Inflammatory macrophage treated with lipopolysaccharide for 4 hours (primary cell): ENCODE measurements at places on chromosomes 2 and 18.

DNA sequence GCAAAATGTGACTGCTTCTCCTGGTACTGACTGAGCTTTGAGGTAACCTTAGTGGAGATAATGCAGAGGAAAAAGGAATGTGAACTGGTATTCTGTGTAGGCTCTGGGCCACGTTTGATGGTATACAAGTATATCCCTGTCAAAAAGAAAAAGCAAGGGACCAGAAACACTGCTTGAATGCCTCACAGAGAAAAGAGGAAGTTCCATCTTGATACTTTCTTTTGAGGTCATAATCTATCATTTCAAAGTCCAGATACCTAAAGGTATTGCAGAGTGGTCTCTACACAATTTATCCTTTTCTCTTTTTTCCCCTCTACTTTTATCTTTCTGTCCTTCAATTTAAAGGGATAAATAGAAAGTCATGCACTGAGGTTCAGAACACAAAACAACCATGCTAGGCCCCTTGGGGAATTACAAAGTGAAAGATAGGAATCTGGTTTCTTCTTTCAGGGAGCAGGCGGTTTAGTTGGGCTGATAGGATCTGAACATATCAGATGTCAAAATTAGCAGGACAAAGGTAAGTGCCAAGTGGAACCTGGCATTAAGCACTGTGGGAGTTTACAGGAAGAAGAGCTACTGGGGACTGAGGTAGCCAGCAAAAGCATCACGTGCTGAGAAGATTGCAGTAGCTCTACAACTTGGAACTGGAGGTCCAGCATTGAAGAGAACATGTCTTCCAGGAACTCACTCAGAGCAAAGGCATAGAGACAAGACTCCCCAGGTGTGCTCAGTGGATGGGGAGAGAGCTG lies 121.2 kb downstream of the LYPD6 start:
- no peak for DNase-seq

- no peak for DNase-seq
These were observed 145.9 kb downstream of the DLGAP1 start for GRCh38 chr18:4309227-4309626.

- DNase-seq = peak; percentile 42
These were observed 111.9 kb downstream of the AP1S3 start for GRCh38 chr2:223725494-223725893.

GRCh38 chr2:6637330-6637729 lies 228.4 kb downstream of the CMPK2 start:
- DNase-seq = no peak

GRCh38 chr18:57802213-57803102 lies 657 bp downstream of the ATP8B1 start:
- DNase-seq = no peak

DNA sequence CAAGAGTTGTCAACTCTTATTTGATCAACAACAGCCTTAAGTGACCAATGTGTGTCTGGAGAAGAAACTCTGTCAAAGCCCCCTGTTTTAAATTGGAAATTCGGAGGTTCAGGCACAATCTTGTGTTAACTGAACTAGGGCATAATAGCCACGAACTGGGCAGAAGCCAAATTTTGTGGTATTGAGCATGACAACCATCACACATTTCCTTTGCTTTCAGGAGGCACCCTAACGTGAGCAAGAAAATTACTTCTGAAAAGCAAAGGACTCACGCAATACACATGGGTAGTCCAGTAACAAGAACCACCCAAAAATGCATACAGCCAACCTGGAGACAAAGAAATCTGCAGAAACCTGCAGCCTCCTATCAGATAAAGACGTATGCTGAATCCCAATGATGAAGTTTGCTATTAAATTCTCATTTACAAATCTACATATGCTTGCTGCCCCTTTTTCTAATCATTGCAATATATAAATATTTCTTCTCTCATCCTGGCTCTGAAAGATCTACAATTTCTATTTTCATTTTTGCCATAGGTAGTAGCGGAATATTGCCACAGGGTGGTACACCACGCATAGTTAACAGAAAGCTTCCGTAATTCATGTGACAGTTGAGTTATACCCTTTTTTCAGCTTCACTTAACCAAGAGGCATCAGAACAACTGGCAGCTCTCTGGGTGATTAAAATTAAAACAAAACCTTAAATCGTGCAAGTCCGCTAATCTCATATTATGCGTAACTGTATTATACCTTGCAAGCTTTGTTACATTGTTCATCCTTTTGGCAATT lies 495.8 kb downstream of the NRXN1 start:
- DNase-seq = peak; percentile 13

- DNase-seq = peak; percentile 88
These were observed 59.8 kb upstream of the SLC8A1 start for GRCh38 chr2:40511661-40512213.

- no peak for DNase-seq
These were observed 33.9 kb upstream of the GORASP2 start for GRCh38 chr2:170895023-170895757.

- DNase-seq = peak; percentile 98
These were observed 50.2 kb downstream of the TEX44 start for GRCh38 chr2:231642631-231643494.

GRCh38 chr2:56287974-56288373 lies 104.2 kb downstream of the CCDC85A start:
- no peak for DNase-seq

DNA sequence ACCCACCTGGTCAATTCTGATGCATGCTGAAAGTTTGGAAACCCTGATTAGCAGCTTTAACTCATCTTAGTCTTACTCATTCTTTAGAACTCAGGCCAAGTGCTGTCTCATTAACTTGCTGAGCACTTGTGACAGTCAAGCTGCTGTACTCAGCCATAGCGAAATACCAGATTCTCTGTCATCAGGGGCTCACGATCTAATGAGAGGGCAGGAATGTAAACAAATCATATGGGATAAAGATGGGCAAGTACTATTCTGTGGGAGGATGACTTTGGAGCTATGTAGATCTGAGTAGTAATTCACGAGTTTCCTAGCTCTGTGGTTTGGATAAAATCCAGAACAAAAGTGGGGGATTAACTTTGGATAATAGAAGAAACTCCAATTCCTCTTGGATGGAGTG lies 376.6 kb downstream of the HRH4 start:
- no peak for DNase-seq

DNA sequence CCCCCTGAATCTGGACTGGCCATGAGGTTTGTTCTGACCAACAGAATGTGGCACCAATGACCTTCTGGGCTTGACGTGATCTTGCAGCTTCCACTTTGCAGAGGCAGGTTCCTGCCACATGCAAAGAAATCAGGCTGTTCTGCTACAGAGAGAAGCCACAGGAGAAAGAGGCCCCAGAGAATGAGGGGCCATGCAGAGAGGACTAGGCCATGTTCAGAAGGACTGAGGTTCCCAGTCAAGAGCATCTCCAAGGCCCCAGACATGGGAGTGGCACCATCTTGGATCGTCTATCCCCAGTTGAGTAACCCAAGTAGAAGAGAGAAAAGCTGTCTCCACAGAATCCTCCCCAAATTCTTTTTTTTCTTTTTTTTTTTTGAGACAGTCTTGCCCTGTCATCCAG lies 131.1 kb downstream of the ZBTB7C start:
- no peak for DNase-seq

- DNase-seq = peak; percentile 30
These were observed 620 bp downstream of the NGEF start for GRCh38 chr2:233012301-233012971.

GRCh38 chr2:71813807-71814470 lies 333.7 kb downstream of the CYP26B1 start:
- DNase-seq = no peak

DNA sequence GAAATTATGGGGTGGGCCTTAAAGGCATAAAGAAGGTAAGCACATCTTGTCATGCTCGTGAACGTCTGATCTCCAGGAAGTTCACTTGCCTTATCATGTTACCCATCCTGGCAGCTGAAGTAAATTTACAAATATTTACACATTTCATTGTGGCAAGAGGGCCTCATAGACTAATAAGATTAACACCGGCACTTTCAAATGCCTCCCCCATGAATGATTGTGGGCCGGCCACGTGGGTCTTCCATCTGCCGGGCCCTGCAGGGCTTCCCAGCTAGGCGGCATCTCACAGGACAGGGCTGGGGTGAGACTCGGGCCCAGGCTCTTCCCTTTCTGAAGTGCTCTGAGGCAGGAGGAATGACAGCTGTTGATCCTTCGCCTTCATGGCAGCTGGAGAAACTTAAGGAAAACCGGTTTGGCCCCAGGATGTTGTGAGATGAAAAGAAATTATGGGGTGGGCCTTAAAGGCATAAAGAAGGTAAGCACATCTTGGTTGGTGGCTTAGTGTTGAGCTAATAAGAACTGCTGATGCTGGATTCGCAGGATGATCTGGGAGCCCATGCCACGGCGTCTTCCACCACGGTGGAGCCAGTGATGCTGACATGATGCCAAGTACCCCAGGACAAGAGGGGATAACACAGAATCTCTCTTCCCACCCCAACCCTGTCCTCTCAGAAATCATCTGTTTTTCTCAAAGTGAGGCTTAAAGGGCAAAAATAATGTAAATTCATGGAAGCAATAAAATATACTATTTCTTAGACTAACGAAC lies 176.3 kb downstream of the SEPTIN10 start:
- DNase-seq = no peak

- DNase-seq = no peak
These were observed 207.8 kb downstream of the ACKR3 start for GRCh38 chr2:236777408-236777807.

DNA sequence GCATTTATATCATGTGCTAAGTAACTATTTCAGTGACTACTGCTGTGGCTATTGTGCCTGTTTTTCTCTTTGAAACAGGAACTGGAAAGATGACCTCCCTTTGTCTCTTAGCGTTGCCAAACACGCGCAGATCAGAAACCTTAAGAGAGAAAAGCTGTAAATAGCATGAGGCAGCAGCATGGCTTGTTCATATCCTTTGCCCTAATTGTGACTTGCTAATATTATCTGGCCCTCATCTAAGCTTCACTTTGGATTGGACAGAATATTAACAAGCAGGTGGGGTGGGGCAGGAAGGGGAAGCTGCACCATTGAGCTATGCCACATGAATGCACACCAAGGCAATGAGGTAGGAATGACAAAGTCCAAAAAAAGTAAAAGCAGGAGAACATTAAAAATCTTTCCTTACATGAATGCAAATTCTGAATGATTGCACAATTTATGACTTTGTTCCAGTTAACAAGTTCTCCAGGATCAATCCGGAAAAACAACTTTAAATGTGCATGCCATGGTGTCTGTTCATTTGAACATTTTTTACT lies 128.4 kb downstream of the IRS1 start:
- no peak for DNase-seq

DNA sequence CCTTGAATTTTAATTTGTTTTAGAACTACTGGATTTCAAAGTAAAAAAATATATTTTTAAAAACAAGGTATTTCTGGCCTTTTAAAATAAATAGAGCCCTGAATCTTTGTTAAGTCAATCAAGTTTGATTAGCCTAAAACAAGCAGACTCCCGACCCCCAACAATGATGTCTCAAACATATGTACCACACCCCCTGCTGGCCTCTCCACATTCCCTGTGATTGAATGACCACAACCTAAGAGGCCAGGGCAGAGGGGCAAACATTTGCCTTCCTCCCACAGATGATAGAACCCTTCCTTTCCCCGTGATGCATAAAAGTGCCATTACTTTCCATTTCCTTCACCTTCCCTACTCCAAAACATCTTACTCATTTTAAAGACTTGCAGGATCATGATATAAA lies 130.9 kb downstream of the STK39 start:
- DNase-seq = no peak

- DNase-seq = no peak
These were observed 1.1 kb upstream of the ERMN start for GRCh38 chr2:157326698-157327097.

GRCh38 chr2:158312981-158313380 lies 143.6 kb downstream of the CCDC148 start:
- peak; percentile 61 for DNase-seq

GRCh38 chr18:13231151-13231550 lies 12.6 kb downstream of the LDLRAD4 start:
- no peak for DNase-seq

DNA sequence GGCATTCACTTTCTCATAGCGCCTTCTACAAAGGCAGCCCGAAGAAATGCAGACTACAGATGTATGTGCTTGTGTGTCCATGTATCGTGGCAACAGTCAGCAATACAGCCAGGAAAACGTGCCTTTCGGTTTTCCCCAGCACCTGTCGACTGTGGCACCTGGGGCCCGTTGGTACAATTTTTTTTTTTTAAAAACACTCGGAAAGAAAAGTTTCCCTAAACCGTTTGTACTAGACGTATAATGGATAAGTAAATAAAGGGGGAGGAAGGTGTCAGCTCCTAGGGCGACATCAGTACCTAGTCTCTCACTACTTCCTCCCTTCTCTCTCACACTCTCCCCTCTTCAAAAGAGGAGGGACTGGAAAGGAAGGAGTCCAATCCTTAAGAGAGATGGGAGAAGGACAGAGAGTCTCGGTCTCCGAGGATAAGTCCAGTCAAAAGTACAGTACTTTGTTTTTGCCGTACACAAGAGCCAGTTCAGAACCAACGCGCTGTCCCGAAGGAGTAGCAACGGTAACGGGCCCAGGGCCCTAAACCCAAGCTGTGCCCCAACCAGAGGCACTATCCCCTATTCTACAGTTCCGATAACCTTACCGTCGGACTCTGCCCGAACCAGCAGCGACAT lies 759 bp downstream of the PPP4R3B start:
- DNase-seq = peak; percentile 42

- no peak for DNase-seq
These were observed 27.9 kb downstream of the PDIA6 start for GRCh38 chr2:10784719-10785118.

DNA sequence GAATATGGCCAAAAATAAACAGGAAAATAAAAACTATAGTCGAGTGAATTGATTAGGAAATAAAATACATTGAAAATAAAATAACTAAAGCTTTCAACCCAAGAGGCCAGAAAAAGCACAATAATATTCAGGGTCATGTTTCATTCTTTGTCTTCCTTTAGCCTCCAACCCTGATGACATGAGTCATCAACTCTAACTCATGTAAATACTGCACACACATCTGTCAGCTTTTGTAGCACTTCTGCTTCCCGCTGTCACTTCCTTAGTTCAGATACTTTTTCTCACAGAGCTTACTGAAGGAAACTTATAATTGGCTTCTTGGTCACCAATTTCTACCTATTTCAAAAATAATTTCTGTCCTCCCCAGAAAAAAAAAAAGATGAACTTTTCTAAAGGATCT lies 112.8 kb downstream of the UPP2 start:
- peak; percentile 87 for DNase-seq

DNA sequence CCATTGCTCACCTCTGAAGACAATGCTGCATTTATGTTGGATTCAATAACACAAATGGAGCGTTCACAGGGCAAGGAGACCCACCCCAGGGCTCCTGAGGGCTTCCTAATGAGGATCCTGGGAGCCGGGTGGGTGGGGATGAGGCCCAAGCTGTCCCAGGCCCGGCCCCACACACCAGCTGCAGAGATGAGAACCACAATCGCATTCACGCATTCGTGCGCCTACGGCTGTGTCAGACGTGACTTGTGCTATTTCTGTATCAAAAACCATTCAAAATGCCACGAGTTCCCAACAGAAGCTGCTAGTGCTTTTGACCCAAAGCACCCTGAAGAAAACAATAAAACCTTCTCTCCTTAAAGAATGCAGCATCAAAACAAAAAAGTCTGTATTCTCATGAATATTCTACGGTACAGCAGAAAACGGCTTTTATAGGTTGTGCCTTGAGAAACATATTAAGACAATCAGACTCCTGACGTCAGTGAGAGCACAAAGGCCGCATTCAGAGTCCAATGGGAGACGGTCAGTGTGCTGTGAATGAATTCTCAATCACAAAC lies 205.4 kb downstream of the HDAC4 start:
- no peak for DNase-seq
